Testis (tissue), 5 donors: ENCODE measurements at places on chromosomes 4 and X. TPM values are rescaled to one million over a fixed set of nuclear protein-coding genes. Genes with fewer than 3 reads are reported as not detected.

- no peaks in the 10 kb centered on the region for H3K4me1 ChIP-seq
- H3K4me3 ChIP-seq: no peak overlapping the region
- H3K27me3 ChIP-seq: no peaks in the 10 kb centered on the region
- no peak overlapping the region for H3K27ac ChIP-seq
- H3K36me3 ChIP-seq: no peaks in the 10 kb centered on the region
These were observed 72.5 kb upstream of the EMCN start for GRCh38 chr4:100590325-100590724.

DNA sequence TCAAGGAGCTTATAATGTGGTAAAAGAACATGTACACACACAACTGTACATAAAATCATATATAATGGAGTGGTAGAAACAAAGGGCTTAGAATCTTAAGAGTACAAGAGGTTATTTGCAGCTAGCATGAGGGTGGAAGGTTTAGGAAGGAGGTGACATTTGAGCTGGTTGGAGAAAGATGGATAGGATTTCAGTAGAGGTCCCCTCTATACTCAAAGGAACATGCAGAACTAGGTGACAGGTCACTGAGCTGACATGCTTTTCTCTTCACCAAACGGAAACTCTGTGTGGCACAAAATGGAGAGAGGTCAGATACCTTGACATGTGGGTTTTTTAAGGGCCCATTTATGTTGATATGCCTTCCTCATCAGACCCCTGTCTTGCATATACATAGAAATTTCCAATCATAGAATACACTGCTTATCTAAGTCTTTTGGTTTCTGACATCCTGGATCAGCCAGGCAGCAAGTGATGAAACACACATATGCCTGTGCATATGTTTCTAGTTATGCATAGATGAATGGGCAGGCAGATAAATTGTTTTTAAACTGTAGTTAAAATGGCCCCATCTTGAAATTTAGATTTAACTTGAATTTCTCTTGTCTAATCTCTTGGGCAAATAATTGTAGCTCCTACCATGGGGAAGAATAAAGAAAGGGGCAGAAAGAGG lies 29.3 kb downstream of the CLCN5 start:
- no peaks in the 10 kb centered on the region for H3K36me3 ChIP-seq
- H3K4me3 ChIP-seq: no peak overlapping the region
- no peak for DNase-seq
- no peaks in the 10 kb centered on the region for H3K4me1 ChIP-seq

TXK gene
- total RNA-seq: 5.9 TPM

GRCh38 chr4:81903212-81903611 lies 431.5 kb upstream of the RASGEF1B start:
- no peaks in the 10 kb centered on the region for H3K36me3 ChIP-seq
- H3K27ac ChIP-seq: no peak overlapping the region
- no peak for DNase-seq
- no peak overlapping the region for H3K4me3 ChIP-seq
- H3K27me3 ChIP-seq: no peaks in the 10 kb centered on the region

GABRB1 gene
- total RNA-seq: 0.50 TPM

GRCh38 chr4:53193111-53193510 lies 172.8 kb downstream of the SCFD2 start:
- no peaks in the 10 kb centered on the region for H3K4me1 ChIP-seq
- no peaks in the 10 kb centered on the region for H3K36me3 ChIP-seq
- no peak overlapping the region for H3K27ac ChIP-seq
- H3K27me3 ChIP-seq: no peaks in the 10 kb centered on the region

ZGRF1 gene
- total RNA-seq: 16.9 TPM

ZAR1 gene
- 2.7 TPM for total RNA-seq

SPANXA1 gene
- not detected for total RNA-seq

GRCh38 chr4:78057600-78058550 lies 752 bp downstream of the FRAS1 start:
- H3K27ac ChIP-seq: no peak overlapping the region
- peaks cover 21% of the 10 kb centered on the region for H3K4me1 ChIP-seq
- no peaks in the 10 kb centered on the region for H3K36me3 ChIP-seq
- H3K4me3 ChIP-seq: peak overlapping the region; percentile 60
- peak; percentile 42 for DNase-seq

GRCh38 chrX:13952581-13952980 lies 77.1 kb downstream of the GEMIN8 start:
- H3K36me3 ChIP-seq: no peaks in the 10 kb centered on the region
- DNase-seq: no peak
- no peaks in the 10 kb centered on the region for H3K4me1 ChIP-seq
- no peak overlapping the region for H3K27ac ChIP-seq

- H3K4me1 ChIP-seq: no peaks in the 10 kb centered on the region
- H3K27me3 ChIP-seq: no peaks in the 10 kb centered on the region
- no peak overlapping the region for H3K27ac ChIP-seq
- no peaks in the 10 kb centered on the region for H3K36me3 ChIP-seq
- DNase-seq: no peak
These were observed 1629.2 kb upstream of the ADGRL3 start for GRCh38 chr4:59570860-59571476.

DNA sequence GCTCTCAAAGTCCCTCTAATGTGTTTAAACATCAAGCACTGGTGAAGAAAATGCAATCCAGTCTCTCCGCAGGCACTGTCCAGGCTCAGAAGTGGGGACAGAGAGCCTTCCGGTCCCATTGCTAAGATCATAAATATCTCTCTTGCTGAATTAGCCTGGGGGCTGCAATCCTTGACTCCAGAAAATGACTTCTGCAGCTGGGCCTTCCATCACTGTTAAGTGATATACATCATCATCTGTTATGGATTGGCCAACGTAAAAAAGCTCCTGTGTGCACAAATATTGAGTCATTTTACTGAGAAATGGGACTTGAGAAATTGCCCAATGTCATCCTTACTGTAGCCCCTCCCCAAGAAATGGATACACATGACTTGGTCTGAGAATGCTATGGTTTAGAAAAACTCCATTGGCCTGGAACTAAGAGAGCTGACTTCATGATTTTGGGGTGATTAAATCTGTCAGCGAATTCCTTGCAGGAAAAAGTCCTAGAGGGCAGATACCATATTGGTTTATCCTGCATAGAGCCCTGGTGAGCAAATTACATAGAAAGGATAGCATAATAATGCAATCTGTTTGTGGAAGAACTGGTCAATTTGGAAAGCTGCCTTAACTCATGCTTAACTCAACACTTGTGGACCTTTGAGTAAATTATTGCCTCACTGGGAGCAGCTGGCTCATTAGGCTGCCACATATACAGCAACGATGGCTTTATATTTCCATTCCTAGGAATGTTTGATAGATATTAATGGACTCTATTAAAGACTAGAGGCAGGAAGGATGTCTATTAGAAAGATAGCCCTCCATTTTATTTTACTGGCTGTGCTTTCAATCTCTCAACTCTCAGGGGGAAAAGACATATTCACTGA lies 346.1 kb downstream of the GBA3 start:
- H3K4me3 ChIP-seq: no peak overlapping the region
- no peaks in the 10 kb centered on the region for H3K27me3 ChIP-seq
- DNase-seq: no peak
- no peaks in the 10 kb centered on the region for H3K4me1 ChIP-seq
- H3K27ac ChIP-seq: no peak overlapping the region

BEX2 gene
- total RNA-seq: 116 TPM

- no peaks in the 10 kb centered on the region for H3K4me1 ChIP-seq
- H3K27me3 ChIP-seq: no peaks in the 10 kb centered on the region
- no peaks in the 10 kb centered on the region for H3K36me3 ChIP-seq
- H3K27ac ChIP-seq: no peak overlapping the region
- peak; percentile 34 for DNase-seq
These were observed 80.2 kb downstream of the FGF16 start for GRCh38 chrX:77527233-77528001.

SPANXN1 gene
- total RNA-seq: 0.39 TPM

- H3K36me3 ChIP-seq: no peaks in the 10 kb centered on the region
- H3K4me1 ChIP-seq: no peaks in the 10 kb centered on the region
- H3K4me3 ChIP-seq: no peak overlapping the region
- no peaks in the 10 kb centered on the region for H3K27me3 ChIP-seq
- no peak overlapping the region for H3K27ac ChIP-seq
These were observed 171.1 kb upstream of the PITX2 start for GRCh38 chr4:110793890-110794554.

SSX1 gene
- total RNA-seq: 14.3 TPM

- no peak for DNase-seq
- H3K4me3 ChIP-seq: no peak overlapping the region
- no peaks in the 10 kb centered on the region for H3K4me1 ChIP-seq
- H3K36me3 ChIP-seq: no peaks in the 10 kb centered on the region
- no peaks in the 10 kb centered on the region for H3K27me3 ChIP-seq
These were observed 96.2 kb downstream of the RBM46 start for GRCh38 chr4:154877110-154877760.

TRMT44 gene
- total RNA-seq: 52.7 TPM

DNA sequence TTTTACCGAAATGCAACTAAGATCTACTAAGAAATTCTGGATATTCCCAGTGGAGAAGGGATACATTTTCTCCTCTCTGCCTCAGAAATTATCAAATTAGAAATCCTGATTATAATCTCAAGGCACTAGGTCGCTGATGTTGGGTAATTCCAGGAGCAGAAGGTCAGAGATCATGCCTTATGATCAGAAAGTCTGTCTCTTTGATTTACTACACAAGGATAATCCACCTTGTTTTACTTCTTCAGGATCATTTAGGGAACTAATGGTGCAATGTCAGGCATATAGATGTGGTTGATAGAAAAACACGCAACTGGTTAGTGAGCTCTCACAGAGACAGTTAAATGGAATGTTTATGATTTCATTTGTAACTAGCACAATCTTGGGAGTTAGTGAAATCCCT lies 1069.7 kb downstream of the STIM2 start:
- H3K36me3 ChIP-seq: no peaks in the 10 kb centered on the region
- H3K4me3 ChIP-seq: no peak overlapping the region
- no peak for DNase-seq
- H3K27ac ChIP-seq: no peak overlapping the region
- H3K4me1 ChIP-seq: no peaks in the 10 kb centered on the region

GBA3 gene
- 5.1 TPM for total RNA-seq

GRCh38 chr4:48564151-48564550 lies 74.1 kb downstream of the ZAR1 start:
- no peaks in the 10 kb centered on the region for H3K4me1 ChIP-seq
- no peak for DNase-seq
- H3K27me3 ChIP-seq: no peaks in the 10 kb centered on the region
- no peak overlapping the region for H3K4me3 ChIP-seq

DNA sequence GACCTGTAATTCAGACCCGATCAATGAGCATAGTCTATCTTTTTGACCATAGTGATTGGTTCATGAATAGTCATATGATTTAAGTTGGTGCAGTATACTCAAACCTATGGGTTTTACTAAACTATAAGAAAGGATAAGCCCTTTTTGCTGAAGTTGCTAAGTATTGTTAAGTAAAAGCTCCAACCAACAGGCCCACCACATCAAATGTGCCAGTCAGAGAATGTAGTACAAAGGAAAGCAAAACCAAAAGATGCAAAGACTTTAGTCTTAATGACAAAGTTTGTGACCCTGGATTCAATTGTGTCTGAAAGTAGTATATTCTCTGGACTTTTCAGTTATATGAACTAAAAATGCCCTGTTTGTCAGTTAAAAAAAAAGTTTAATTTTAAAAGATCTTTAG lies 208.1 kb upstream of the TET2 start:
- no peak for DNase-seq
- no peaks in the 10 kb centered on the region for H3K4me1 ChIP-seq
- H3K27me3 ChIP-seq: no peaks in the 10 kb centered on the region
- no peak overlapping the region for H3K27ac ChIP-seq

- H3K4me1 ChIP-seq: peaks cover 8% of the 10 kb centered on the region
- no peak overlapping the region for H3K4me3 ChIP-seq
- no peak overlapping the region for H3K27ac ChIP-seq
- no peak for DNase-seq
- no peaks in the 10 kb centered on the region for H3K27me3 ChIP-seq
These were observed 7.7 kb downstream of the OCIAD2 start for GRCh38 chr4:48898733-48899431.
